ENCODE measurements at places on chromosomes 11 and 22.

DNA sequence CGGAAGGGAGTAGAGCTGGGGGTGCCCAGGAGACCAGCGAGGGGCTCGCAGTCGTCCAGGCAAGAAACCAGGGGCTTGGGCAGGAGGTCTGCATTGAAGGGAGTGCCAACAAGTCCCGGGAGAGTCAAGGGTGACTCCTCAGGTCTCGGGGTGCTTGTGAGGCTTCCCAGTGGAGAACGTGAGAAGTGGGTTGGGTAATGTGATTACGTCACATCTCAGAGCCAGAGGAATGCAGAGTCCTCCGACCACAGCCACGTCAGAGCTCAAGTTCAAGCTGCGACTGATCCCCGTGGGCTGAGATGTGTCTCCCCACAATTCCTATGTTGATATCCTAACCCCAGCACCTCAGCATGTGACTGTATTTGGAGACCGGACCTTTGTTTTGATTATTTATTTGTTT, 89.7 kb upstream of the SHANK2 start:
- DNase-seq: no peak

DNA sequence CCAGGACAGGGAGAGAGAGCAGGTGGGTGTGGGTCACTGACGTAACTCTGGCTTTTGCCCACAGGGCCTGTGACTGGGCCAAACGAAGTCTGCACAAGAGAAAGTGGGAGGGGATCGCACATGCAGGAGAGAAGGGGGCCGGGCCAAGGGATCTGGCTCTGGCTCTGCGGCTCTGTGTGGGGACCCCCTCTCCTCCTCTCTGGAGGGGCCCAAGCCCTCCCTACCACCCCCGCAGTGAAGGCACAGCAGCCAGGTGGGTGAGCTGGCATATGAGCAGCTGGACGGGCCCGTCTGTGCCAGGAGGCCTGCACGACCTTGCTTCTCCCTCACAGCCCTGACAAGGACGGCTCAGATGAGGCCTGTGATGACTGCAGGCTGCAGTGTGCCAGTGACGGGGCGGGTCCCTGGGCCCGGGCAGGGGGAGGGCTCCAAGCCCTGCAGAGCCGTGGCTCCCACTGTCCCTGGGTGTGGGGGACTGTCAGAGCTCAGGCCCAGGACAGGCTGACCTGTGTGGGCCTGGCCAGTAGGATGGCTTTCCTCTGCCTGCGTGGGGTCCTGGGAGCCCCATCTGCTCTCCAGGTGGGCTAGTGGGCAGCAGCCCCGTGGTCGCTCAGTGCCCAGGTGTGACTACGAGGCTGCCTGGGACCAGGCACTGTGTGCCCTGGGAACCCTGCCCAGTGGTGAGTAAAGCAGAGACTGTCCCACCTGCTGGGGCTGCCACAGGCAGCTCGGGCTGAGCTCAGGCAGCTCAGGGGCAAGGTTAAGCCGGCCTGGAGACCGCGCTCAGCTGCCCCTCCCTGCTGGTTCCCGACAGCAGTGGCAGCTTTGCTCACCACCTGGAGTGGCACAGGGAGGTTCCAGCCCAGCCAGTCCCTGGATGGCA, 22.2 kb downstream of the MRGPRG start:
- no peak for DNase-seq

GRCh38 chr22:46233231-46233630, 16.9 kb downstream of the CDPF1 start:
- no peak for DNase-seq

GRCh38 chr11:121512468-121513465, 60.0 kb upstream of the SORL1-AS1 start:
- DNase-seq: no peak

- peak; percentile 14 for DNase-seq
These were observed 3.8 kb upstream of the OR5A2 start for GRCh38 chr11:59429924-59430516.

GRCh38 chr11:73426219-73426850, 50.1 kb downstream of the RELT start:
- peak; percentile 42 for DNase-seq

GRCh38 chr22:24053481-24054226, 42.5 kb downstream of the CABIN1 start:
- no peak for DNase-seq

- DNase-seq: no peak
These were observed 234.7 kb downstream of the BRD1 start for GRCh38 chr22:49592780-49593501.

DNA sequence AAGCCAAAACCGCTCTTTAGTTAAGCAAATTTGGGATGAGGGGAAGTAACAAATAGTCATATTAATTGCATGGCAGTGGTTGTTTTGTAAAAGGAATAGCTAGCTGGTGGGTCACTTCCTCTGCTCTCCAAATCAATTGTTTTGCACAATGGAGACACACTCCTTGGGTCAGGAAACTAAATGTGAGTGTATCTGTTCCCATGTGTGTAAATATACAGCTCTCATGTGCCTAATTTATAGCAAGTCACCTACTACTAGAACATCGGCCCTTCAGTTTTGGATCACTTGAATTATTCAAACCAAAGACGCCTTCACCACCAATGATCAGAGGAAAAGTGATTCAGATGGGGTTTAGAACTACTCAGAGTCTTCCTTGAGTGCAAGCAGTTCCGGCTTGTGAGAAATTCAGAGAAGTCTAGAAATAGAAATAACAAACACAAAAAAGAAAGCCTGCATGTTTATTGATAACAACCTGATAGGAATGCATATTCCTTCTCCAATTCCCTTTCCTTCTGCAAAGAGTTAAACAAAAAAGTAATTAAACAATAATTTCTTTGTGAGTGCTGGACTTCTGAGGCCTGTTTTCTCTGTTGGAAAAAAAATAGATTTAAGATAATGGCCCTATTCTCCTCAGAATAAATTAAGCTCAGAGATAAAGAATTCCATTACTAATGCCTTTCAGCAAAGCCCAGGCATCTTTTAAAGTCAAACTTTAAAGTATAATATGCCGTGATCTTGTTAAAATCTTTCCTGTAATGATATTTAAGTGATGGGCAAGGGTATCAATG, 100.4 kb downstream of the KIRREL3 start:
- DNase-seq: no peak

DNA sequence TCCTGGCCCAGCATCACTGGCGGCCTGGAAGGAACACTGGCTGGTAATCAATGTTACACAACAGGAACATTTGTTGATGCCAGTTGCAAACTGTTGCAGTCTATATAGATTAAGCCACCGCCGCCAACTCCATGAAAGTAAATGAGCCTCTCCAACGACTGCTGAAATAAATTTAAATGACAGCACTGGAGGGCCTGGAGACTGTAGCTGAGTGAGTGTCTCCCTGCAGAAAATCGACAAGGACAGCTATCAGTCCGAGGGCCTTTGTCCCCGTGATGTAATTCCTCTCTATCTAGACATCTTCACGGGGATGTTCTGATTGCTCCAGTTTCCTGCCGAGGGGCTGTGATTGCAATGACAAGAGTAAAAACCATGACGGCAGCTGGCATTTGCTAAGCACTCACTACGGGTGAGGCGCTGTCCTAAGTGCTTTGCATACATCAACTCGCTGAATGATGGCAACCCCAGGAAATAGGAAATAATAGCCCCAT, 120.4 kb downstream of the SEZ6L start:
- no peak for DNase-seq

GRCh38 chr11:125222494-125222893, 57.9 kb downstream of the PKNOX2 start:
- no peak for DNase-seq

- peak; percentile 94 for DNase-seq
These were observed 46.4 kb downstream of the RCN1 start for GRCh38 chr11:32137263-32137662.

DNA sequence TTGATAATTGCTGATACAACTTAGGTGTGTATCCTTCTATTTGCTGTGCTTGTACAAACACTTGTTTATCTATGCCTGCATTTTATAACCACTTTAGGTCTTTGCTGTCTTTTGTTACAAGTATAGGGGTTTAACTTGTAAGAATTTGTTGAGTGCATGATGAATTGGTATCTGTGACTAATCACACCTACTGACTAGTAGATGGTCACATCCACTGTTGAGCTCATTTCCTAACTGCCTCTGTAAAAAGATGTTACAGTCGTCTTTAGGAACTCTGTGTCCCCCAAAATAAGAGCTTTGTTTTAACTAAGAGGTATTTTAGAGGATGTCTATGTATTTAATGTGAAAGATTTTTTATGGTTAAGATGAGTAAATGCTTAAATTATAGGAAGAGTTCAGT, 60.5 kb downstream of the HIPK3 start:
- DNase-seq: no peak

DNA sequence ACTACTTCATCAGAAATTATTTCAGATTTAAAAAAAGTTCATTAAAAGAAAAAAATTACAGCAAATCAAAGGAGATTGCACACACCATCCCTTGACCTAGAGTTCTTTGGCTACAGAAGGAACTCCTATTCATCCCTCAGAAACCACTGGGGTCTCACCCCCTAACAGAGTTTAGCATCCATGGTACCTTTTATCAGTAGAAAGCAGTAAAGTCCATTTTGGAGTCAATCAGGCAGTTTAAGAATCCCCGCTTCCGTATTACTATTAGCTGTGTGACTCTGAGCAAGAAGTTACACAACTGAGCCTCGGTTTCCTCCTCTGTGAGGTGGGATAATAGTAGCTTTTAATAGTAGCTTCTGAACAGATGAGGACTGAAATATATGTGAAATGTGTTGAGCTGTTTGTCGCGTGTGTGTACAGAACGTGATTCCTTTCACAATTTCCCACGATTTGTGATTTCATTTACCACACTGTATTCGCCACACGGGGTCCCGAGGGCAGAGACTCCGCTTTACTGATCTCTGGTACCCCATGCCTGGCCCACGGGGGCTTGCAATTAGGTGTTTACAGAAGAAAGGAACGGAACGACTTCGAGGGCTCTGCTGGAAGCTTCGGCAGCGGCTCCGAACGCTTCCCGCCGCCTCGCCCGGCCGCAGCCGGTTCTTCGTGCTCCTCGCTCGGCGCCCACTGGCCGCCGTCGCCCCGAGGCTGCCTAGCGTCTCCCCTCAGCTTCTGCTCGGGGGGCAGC, 72.5 kb upstream of the ZBED5 start:
- no peak for DNase-seq

- DNase-seq: no peak
These were observed 170.3 kb downstream of the ARHGAP42 start for GRCh38 chr11:100857236-100858005.

- no peak for DNase-seq
These were observed 375.8 kb downstream of the NTM start for GRCh38 chr11:131746201-131746600.

DNA sequence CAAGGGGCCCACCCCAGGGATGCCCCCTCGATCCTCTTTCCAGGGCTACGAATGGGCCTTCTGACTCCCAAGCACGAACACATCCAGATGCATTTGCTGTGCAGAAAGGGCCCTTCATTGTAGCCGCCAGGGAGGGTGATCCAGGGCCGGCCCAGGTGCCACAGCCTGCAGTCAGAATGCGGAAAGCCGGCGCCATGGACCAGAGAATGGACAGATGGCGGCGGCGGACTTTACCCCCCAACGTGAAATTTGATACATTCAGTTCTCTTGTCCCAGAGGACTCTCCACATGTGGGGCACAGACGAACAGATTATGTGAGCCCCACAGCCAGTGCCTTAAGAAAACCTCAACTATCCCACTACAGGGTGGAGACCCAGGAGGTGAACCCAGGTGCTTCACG, 87.2 kb downstream of the KIAA1671 start:
- no peak for DNase-seq

DNA sequence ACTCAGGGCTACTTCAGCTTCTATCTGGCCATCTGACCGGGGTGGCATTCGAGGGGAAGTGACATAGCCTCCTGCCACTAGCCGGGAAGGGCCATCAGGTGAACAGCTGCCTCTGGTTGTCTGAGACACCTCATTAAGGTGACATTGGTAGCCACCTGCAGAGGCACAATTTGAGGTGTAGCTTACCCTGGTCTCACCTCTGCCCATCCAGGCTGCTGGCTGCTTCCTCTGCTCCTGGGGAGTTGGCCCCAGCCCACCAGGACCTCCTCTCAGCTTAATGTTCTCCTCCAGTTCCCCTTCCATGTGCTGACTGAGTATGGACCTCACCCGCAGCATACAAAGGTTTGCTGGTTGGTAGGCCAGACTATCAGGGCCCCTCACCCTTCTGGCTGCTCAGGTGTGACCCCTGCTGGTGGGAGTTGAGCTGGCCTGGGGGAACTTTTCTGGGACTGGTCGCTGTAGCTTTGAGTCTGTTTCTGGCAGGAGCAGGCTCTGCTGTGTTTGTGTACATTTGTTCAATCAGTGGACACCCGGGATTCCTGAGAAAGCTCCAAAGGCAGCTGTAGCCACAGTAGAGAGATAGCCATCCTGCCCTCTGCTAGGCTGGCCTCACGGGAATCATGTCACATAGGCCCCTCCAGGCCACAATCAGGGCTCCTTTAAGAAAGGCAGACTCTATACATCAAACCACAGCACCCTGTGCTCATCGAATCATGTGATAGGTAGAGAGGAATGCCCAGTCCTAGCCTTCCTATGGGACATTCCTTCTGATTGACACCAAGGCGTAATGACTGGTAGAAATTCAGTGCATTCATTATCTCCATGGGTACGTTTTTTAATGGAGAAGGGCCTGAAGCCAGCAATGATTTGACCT, 295.1 kb upstream of the PLET1 start:
- DNase-seq: peak; percentile 4

DNA sequence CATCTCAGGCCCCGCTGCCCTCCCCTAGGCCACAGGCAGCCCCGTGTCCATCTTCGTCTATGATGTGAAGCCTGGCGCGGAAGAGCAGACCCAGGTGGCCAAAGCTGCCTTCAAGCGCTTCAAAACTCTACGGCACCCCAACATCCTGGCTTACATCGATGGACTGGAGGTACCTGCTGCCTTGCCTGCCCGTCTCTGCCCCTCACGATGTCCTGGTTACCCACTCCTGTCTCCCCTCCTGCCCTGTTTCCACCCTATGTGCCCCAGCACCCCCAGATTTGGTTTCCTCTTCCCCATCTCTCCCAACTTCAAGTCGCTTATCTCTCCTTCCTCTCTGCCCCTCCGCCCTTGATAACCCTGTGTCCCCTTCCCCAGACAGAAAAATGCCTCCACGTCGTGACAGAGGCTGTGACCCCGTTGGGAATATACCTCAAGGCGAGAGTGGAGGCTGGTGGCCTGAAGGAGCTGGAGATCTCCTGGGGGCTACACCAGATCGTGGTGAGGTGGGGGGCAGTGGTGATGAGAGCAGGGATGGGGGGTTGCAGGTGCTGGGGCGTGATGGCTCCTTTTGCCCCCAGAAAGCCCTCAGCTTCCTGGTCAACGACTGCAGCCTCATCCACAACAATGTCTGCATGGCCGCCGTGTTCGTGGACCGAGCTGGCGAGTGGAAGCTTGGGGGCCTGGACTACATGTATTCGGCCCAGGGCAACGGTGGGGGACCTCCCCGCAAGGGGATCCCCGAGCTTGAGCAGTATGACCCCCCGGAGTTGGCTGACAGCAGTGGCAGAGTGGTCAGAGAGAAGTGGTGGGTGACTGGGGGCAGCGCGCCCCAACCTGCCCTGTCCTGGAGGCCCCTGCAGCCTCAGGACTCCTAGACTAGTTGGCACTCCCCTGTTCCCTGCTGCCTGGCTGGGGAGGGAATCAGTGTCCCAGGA, 930 bp downstream of the SCYL1 start:
- no peak for DNase-seq

DNA sequence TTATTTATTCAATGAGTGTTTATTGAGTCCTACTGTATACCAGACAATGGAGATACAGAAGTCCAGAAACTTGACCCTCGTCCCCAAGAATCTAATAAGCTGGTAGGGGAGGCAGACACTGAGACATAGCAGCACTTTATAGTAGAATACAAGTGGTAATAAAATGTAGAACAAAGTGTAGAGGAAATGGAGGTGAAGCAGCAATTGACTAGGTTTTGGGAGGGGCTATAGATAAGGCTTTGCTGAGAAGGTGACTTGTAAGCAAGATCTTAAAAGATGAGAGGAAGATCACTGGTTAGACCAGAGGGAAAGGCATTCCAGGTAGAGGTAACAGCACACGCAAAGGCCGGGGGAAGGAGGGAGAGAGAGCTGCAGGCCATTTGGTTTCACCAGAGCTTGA, 57.3 kb downstream of the ZBTB16 start:
- no peak for DNase-seq

Measured in fibroblast of skin of left quadriceps (primary cell).